ENCODE measurements at places on chromosomes 6 and 20. TPM values are rescaled to one million over a fixed set of nuclear protein-coding genes. Genes with fewer than 3 reads are reported as not detected.

DNA sequence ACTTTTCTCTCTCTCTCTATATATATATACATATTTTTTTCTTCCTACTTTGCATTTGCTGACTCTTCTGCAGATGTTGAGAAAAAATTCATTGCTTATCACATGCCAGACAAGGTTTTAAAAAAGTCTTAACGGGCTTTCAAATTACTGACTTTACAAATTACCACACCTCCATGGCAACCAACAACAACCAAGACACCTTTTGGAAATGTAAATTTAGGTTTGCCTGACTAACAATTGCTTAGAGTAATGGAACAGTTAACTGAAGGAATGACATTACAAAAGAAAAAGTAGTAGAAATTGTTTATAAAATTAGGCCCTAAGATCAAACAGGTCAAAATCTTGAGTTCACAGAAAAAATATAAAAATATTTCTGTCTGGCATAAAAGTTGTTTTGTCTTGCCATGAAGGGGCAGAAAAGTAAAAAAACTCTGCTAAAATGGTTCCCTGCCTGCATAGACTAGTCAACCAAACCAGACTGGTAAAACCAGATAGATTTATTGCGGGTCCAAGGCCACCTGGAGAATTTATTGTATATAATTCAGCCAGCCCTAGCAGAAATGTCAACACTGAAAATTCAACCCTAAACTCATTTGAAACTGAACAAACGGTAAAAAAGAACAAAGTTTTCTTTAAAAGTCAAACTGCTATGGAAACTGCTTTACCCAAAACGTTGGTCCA lies 92.8 kb upstream of the FRMD1 start:
- DNase-seq: no peak

- DNase-seq: peak; percentile 93
These were observed 61.2 kb upstream of the SUPT3H start for GRCh38 chr6:45438849-45439406.

The ROS1 gene
- total RNA-seq: 53.4 TPM

- DNase-seq: no peak
These were observed 100.2 kb downstream of the BCAS1 start for GRCh38 chr20:53970232-53970631.

The COL11A2 gene
- total RNA-seq: 1.1 TPM

The FYN gene
- total RNA-seq: 103 TPM

- no peak for DNase-seq
These were observed 20.0 kb downstream of the PRPF6 start for GRCh38 chr20:64000906-64001305.

The SALL4 gene
- not detected for total RNA-seq

The KIAA1755 gene
- total RNA-seq: 0.17 TPM

The RALGAPB gene
- total RNA-seq: 21.4 TPM

The CDKN1A gene
- 669 TPM for total RNA-seq

GRCh38 chr6:223763-224162 lies 68.5 kb upstream of the DUSP22 start:
- peak; percentile 57 for DNase-seq

Measured in LHCN-M2 (cell line).